Activated CD4-positive, CD25-positive, alpha-beta regulatory T cell (primary cell): ENCODE measurements at places on chromosomes 16 and 17.

DNA sequence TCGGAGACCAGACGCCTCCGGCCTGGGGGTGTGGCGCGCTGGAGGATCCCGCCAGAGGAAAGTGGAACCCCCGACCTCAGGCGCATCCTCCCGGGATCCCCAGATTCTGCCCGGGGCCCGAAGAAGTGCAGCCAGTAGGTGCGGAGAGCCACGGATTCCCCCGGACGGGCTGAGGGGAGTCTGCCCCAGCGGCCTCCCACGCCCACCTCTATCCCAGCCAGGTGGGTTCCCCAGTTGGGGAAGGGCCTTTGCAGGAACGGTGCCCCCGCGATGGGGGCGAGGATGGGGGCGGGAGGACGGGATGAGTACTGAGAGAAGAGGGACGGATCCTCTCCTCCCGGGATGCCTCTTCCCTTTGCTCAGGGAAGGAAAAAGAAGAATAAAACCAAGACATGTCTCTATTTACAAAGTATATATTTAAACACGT lies 5.1 kb downstream of the CBX8 start:
- DNase-seq, result no peak

DNA sequence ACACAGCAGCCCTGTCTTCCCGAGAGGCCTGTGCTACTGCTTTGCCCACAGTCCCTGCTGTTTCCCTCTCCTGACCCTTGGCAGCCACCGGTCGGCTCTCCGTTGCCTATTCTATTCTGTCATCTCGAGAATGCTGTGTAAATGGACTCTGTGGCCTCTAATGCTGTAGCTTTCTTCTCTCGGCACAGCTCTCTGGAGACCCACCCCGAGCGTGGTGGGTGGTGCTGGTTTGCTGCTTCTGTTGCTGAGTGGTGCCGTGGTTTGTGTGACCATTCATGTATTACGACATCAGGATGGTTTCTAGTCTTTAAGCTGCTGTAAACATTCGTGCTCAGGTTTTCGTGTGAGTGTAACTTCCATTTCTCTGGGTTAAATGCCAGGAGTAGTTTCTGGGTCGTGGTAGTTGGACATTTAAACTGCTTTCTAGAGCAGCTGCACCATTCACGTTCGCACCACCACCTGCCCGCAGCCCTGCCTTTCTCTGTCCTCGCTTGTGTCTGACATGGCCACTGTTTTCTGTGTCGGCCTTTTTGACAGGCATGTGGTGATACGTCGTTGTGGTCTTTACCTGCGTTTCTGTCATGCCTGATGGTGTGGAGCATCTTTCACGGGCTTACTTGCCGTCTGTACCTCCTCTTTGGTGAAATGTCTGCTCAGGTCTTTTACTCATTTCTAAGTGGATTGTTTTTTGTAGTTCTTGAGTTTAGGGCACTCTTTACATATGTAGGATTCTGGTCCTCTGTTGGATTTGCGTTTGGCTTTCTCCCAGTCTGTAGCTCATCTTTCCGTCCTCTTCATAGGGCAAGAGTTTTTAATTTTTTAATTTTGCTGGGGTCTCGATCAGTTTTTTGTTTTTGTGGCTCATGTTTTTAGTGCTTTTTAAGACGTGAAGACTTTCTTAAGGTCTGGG lies 47.7 kb upstream of the ZNF750 start:
- DNase-seq, result no peak

- no peak for DNase-seq
Measured at GRCh38 chr16:3022684-3023414, 893 bp downstream of the HCFC1R1 start.

DNA sequence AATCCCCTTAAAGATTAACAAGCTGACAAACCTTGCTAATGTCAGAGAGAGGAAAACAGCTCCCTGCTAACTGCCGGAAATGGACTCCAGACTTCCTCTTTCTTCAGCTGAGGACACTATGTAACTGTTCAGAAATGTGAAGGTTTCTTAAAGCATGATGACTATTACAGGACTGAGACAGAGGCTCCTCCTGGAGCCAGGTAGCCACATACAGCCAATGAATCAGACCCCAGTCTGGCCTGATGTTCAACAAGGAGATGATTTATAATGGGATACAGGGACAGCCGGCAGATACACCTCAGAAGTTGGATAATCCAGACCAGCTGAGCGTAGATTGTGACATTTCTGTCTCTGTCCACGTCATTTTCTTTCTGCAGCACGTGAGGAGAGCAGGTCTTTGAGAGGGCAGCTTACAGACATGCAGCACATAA lies 216.2 kb downstream of the HS3ST3A1 start:
- DNase-seq, result no peak

DNA sequence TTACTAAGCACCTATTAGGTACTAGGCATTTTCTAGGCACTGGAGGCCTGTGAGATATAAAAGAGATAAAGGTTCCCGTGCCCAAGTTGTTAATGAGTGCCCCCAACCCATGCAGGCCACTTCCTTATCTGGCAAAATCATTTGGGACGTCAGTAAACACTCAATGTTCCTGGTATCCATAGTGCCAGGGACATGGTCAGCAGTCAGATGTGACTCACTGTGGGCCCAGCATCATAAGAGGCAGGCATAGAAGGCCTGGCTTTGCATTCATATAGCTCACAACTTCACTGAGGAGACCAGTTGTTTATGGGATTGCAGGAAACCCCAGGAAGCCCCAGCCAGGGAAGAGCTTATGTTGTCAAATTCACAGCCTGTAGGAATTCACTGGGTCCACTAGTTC lies 81.1 kb downstream of the MRC2 start:
- DNase-seq, result no peak
